DMS153 (cell line): ENCODE measurements at places on chromosomes 3 and 15.

DNA sequence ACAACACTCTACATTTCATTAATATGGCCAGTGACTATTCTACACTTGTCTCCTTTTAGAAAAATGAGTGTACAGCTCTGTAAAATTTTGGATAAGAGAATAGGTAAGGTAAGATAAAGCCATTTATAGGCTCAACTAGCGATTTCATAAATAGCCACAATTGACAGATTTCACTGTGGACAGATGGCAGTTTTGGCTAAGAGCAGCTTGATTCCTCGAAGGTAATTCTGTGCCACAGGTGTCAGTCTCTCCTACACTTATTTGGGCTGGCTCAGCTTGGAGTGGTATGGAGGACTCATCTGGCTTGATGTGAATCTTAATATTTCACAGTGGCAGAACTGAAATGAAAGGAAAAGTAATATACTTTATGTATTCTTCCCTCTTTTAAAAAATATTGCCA lies 536.7 kb upstream of the TBL1XR1 start:
- DNase-seq: no peak

DNA sequence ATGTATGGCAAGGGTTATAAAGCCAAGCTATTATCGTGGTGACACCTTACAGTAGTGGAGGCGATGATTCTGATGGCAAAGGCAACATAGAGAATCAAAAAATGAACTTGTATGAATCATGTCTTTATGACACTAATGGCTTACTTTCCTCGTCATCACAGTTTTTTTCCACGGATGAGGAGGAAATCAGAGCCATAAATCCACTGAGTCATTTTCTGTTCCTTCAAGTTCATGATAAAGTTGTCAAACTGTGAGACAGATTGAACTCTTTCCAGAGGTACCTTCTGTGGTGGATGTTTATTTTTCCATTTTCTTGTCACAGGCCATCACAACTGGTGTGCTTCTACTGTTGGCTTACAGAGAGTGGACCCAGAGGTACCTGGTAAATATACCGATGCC lies 8.5 kb downstream of the TMEM212 start:
- no peak for DNase-seq

DNA sequence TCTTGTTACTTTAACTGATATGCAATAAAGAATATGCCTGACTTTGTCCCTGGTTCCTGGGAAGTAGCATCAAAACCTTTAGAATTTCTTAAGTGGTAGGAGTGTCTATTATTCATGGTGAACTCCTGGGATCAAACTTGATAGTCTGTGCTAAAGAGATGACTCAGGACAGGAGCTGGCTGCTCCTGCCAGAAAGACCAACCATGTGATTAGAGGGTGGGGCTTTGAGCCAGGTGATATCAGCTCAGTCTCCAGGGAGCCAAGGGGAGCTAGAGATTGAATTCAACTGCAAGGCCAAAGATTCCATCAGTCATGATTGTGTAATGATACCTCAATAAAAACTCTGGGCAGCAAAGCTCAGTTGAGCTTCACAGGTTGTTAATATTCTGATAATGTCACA lies 20.6 kb upstream of the TMC3 start:
- no peak for DNase-seq

GRCh38 chr3:183491923-183492848 lies 63.3 kb downstream of the KLHL6 start:
- no peak for DNase-seq

DNA sequence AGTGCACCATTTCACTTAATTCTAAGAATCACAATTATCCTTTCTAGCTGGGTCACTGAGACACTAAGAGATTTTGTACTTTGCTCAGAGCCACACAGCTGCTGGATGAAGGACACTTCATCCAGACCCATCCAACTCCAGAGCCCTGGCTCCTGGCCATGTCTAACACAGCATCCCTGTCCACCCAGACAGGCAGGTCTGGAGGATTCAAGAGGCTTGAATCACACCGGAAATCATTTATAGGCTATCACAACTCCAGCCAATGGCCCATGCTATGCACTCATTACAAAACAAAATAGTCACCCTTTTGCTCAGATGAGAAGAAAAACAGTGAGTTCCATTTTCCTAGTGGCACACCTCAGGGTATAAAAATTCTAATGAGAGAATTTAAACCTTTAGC lies 198.2 kb upstream of the LMCD1 start:
- DNase-seq: peak; percentile 10

DNA sequence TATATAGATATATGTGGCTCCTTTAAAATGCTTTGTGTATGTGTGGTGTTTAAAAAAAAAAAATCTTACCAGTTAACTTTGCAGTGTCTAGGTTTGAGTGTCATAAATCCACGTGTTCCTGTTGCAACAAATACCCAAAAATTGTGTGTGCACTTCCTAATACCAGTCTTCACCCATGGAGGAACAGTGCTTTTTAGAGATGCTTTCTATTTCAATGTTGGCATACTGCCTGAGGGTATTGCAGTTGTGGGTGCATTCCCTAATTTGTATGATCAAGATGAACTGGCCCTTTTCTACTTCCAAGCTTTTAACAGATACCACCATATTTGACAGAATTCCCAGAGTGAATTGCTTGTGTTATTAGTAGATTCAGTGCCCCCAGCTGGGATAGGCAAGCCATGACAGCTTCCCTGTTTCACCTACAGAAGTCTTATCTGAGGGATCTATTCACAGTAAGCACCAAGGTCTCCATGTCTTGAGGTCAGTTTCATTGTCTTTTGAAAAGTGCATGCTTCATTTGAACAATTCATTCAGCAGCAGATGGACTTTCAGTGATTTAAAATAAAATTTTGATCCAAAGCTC lies 68.9 kb upstream of the GOLGA6B start:
- no peak for DNase-seq

DNA sequence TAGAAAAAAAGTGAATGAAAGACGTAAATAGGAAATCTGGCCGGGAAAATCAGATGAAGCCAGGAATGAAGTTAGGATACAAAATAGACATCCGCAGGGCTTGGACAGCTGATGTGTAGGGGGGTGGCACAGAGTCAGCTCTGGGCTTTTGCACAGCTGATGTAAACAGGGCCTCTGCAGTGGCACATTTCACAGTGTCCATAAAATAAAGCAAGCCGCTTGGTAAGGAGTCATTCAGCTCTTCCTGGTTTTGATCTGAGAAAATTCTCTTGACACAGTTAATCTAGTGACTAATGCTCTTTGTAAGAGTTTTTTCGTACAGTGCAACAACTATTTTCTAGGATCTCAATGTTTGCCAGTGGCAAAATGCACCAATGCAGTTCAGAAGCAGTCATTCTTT lies 153.3 kb downstream of the USP13 start:
- no peak for DNase-seq

DNA sequence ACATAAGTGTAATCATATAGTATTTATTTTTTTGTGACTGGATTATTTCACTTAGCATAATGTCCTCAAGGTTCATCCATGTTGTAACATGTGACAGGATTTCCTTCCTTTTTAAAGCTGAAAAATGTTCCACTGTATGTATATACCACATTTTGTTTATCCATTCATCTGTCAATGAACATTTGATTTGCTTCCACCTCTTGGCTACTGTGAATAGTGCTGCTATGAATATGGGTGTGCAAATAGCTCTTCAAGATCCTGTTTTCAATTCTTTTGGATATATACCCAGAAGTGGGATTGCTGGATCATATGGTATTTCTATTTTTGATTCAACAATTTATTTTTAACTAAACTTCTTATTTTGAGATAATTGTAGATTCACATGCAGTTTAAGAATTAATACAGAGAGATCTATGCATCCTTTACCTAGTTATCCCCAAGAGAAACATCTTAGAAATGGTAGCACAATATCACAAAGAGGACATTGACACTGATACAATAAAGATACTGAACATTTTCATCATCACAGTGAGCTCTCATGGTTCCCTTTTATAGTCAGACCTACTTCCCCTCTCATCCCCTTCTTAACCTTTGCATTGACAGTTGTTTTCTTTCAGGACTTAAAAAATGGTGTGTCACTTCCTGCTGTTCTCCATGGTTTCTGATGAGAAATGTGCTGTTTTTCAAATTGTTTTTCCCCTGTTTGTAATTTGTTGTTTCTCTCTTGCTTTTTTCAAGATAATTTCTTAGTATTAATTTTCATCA lies 90.1 kb downstream of the SATB1 start:
- DNase-seq: no peak

- peak; percentile 84 for DNase-seq
Observed at GRCh38 chr3:196219194-196219969, 3.0 kb downstream of the SLC51A start.

- DNase-seq: no peak
Observed at GRCh38 chr3:66015841-66016240, 22.9 kb downstream of the MAGI1 start.

GRCh38 chr15:35783203-35783602 lies 237.2 kb upstream of the DPH6 start:
- DNase-seq: no peak

DNA sequence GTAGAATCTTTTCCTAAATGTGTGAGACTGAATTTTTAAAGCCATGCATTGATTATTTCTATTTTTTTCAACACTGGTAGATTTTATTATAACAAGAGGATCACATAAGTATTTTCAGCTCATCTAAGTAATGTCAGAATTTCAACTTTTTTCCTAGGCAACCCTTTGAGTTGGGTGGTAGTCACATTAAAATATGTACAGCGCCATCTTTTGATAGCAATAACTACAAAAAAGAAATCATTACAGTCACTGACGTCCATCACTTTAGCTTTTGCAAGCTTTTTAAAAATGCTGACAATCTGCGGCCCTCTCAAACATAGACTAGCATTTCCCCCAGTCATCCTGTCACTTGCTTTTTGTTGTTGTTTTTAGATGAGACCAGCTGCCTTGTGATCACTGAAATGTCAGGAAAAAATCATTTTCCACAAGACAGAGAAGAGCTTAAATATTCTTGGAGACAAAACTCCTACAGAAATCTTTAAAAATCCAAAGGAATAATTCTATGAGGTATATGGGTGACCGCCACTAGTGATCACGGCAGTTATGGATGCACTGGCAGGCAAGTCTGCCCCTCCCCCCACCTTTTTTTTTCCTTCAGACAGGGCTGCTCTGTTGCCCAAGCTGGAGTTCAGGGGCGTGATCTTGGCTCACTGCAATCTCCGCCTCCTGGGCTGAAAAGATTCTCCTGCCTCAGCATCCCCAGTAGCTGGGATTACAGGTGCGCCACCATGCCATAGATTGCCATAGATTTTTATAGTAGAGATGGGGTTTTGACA lies 384.0 kb upstream of the KCNMB2 start:
- no peak for DNase-seq

DNA sequence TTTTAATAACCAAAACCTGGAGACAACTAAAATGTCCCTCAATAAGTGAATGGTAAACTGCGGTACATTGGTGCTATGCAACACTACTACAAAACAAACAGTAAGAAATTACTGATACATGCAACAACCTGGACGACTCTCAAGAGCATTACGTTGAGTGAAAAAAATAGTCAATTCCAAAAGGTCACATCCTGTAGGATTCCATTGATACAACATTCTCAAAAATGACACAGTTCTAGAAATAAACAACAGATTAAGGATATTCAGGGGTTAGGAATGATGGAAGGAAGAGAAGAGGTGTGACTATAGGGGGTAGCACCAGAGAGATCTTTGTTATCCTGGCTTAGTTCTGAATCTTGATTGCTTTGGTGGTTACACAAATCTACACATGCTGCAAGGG lies 72.2 kb downstream of the ZNF148 start:
- no peak for DNase-seq

DNA sequence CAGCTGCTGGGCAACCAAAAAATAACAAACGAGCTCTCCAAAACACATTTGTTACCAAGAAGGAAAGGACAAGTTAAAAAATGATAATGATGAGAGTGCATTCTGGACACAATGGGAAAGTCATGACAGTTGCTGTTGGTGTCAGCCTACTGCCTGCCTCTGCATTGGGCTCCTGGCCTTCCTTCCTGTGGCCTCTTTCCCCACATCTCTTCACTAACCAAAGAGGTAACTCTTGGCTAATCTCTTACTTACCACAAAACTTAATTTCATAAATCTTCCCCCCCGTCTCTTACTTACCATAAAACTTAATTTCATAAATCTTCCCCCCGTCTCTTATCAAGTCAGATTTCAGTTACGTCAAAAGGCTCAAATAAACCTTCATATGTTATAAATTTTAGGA lies 58.6 kb downstream of the AGTR1 start:
- DNase-seq: no peak

DNA sequence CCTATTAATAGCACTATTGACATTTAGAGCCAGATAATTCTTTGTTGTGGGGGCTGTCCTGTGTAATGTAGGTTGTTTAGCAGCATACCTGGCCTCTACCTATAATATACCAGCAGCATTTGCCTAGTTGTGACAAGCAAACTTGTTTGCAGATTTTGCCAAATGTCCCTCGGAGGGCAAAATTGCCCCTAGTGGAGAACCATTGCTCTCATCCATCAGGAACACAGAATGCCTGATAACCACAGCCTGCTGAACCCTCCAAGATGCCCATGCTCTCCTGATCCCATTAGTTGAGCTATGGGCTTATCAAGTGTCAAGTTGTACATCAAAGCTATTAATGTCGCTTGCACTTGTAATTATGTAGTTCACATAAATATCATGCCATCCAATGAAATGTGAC lies 15.0 kb upstream of the KBTBD8 start:
- DNase-seq: no peak

DNA sequence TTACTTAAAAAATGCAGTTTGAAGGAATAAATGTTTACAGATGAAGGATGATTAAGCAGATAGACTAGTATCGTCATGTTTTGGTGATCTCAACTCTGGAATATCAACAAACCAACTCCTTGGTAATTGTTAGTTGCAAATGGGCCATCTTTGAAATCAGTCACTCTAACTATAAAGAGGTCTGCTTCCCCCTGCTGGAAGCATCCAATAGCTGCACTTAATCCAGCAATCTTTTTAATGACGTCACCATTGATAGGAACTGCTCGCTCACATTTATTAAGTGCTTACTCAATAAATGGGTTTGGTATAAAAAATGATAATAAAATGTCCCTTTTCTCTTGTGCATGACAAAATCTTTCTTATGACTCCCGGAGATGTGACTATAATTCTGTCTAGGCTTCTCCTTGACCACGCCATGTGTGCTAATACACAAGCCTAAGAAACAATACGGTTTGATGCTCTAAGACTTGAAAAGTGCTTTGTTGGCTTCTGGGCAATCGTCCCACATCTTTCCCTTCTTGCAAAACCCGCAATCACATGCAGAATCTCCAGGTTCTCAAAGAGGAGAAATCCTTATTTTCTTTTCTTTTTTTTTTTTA lies 227.6 kb upstream of the POU1F1 start:
- peak; percentile 64 for DNase-seq

GRCh38 chr15:70272565-70273355 lies 175.0 kb upstream of the TLE3 start:
- no peak for DNase-seq

- no peak for DNase-seq
Observed at GRCh38 chr15:74807282-74807681, 5.4 kb upstream of the LMAN1L start.

GRCh38 chr3:166114448-166114847 lies 277.2 kb upstream of the BCHE start:
- no peak for DNase-seq

DNA sequence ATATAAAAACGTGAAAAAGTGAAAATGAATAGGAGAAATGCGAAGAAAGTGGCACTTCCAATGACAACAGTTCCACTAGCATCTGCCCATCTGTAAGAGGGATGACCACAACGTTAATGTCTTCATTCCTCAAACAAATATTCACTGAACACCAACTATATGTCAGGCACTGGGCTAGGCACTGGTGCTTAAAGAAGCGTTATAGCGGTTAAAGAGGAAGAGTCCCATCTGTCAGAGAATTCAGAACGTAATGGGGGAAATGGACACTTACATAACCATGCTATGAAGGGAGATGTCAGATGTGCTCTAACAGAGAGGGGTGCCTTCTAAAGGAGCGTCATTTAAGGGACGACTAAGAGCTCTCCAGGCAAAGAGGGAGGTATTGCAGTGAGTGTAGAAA lies 8.2 kb downstream of the RUBCN start:
- no peak for DNase-seq

- no peak for DNase-seq
Observed at GRCh38 chr3:160185751-160186150, 39.5 kb upstream of the C3orf80 start.
